ENCODE measurements at places on chromosomes 7 and 10.
A peak's percentile ranks its signal among the peaks of the same experiment; 100 is the strongest.

GRCh38 chr7:107694386-107694785 lies 33.8 kb downstream of the SLC26A4 start:
- DNase-seq: peak; percentile 12

DNA sequence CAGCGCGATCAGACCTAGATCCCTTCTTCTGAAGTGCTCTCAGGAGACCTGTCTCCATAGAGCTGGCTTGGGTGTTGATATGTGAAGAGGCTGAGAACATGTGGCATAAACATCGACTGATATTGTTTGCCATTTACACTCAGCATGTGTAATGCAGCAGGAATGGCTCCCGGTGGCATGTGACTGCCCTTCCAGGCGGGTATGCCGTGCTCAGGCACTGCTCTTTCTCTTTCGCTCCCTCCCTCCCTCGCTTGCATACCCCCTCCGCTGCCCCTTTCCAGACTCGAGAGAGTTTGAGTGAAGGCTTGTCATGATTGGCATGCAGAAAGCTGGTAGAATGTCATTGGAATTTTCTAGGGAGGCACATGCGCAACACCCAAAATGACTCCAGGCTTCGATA lies 107.3 kb upstream of the PDCD4 start:
- DNase-seq: no peak

GRCh38 chr7:108109221-108109908 lies 20.8 kb downstream of the LAMB4 start:
- peak; percentile 6 for DNase-seq

- DNase-seq: no peak
These were observed 237.7 kb upstream of the TMEM72 start for GRCh38 chr10:44673245-44673983.

- no peak for DNase-seq
These were observed 96.4 kb downstream of the SLIT1 start for GRCh38 chr10:97089209-97089870.

DNA sequence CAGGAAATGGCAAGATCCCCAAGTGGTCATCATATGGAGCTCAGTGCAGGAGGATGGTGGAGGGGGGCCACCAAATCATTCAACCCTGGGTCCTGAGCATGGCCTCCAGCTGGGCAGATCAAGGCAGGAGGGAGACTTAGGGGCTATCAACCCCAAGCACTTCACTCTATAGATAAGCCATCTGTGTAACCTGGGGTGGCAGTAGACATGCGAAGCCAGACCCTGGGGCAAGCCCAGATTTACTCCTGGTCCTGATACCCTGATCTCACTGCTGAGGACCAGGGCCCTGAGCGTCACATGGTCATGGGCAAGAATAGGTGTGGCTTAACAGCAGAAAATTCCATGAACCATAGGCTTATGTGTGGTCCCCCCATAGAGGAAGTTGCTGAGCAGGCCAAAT lies 173.0 kb upstream of the ADCY1 start:
- DNase-seq: no peak

DNA sequence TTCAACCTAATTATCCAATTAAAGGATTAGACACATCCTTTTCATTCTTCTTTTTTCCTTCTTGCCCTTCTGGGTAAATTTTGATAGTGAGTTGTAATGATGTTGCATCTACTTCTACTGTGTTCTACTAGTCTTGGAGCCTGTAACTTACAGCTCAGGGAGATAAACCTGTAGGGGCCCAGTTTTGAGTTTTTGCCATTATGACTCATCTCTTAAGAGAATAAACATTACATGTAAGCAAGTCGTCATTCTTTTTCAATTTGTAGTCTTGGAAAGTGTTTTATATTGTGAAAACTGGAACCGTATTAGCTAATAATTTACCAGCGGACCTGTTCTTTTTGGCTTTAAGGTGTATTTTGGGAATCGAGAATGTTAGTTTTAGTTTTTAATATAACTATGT lies 89.7 kb upstream of the RPA3 start:
- DNase-seq: no peak

GRCh38 chr7:155799514-155799913 lies 12.7 kb downstream of the SHH start:
- no peak for DNase-seq

- DNase-seq: no peak
These were observed 51.1 kb upstream of the GJD4 start for GRCh38 chr10:35554036-35554435.

GRCh38 chr10:86413046-86413728 lies 46.6 kb upstream of the GRID1 start:
- DNase-seq: peak; percentile 43

- no peak for DNase-seq
These were observed 43.1 kb upstream of the ST8SIA6 start for GRCh38 chr10:17497446-17498030.

GRCh38 chr7:142506601-142507000 lies 242.7 kb upstream of the PRSS1 start:
- no peak for DNase-seq

DNA sequence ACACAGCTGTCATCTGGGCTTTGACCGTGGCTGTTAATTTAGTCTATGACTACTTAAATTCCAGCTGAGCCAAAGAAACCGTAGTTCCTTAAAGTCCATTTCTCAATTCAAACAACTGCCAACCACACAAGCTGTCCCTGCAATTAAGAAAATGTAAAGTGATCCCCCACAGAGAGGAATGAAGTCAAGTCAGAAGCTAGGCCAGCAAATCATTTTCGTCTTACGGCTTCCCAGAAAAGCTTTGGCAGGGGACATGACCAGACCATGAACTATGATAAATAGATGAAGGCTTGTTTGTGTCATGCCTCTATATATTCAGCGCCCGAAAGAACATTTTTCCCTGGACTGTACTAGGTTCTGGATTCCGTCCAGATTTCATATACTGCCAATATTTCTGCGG lies 54.6 kb downstream of the HACD1 start:
- peak; percentile 6 for DNase-seq

DNA sequence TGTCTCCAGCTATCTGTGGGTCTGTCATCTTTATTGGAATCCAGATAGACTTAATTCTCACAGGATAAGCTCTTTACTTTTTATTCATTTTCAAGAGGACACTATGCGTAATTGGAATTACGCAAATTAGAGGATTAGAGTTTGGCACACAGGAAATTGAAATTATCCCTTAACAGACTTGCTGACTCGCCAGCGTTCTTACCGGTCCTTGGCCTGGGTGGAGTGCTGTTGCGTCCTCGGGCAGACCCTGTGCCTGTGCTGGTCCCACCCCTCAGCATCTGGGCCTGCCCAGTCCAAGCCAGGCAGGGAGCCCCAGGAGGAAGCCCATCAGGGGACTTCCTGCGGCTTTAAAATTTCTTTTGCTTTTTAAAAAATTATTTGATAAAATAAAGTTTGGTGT lies 101.8 kb downstream of the MKI67 start:
- DNase-seq: no peak

DNA sequence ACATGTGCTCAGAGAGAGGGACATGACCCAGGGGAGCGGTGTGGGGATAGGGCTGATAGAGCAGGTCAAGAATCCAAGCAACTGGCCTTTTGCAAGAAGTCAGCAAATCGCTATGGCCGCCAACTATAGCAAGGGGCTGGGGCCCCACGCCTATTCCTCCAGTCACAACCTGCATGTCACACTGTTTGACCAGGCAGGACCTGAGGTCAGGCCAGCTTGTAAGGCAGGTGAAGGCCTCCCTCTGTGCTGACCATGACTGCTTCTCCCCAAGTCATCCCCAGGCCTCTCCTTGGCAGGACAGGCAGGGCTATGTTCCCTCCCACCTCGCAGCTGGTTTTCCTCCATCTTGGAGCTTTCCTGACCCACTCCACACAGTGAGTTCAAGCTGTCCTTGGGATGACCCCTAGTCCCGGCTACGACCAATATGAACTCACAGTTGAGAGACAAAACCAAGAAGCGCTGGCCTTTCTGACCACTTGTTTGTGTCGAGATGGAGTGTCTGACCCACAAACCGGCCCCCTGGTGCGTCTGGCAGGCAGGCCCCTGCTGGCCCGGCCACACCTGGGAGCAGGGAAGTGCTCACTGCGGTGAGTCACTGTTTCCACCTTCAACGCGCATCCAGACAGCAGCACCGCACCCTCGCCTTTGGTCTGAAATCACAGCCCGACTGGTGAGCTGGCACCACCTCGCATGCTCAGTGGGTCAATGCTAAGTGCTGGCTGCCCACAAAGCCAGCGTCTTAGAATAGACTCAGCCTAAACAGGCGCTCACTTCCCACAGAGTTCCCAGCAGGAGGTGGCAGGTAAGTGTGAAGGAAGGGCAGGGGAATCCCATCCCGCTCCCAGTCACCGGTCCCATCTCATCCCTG lies 81.4 kb downstream of the VWA2 start:
- no peak for DNase-seq

- no peak for DNase-seq
These were observed 126.1 kb upstream of the AGR3 start for GRCh38 chr7:17007841-17008240.

DNA sequence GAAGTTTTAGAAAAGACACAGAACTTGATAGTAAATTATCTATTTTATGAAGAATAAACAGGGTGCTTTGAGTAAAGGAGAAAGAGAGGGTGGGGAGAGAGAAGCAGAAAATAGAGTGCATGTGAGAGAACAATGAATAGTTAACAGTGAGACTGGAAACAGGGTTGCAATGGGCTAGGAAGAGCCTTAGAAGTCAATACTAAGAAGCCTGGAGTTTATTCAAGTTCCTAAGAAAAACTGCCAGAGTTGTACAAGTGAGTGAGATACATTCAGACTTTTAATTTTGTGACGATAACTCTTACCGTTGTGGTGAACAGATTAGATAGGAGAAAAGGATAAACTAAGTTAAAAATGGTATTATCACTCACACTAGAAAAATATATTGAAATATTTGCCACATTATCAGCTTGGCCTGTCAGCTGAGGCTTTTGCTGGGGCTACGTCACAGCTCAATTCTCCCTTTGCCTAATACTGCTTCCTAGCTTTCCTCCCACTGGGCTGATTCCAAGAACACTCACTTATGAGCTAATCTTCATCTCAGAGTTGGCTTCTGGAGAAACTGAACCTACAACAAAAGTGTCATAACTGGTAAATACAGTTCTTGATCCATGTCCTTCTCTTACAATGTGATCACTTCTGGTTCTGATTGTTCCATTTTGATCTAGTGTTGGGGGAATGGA lies 92.7 kb downstream of the SEMA3D start:
- no peak for DNase-seq

DNA sequence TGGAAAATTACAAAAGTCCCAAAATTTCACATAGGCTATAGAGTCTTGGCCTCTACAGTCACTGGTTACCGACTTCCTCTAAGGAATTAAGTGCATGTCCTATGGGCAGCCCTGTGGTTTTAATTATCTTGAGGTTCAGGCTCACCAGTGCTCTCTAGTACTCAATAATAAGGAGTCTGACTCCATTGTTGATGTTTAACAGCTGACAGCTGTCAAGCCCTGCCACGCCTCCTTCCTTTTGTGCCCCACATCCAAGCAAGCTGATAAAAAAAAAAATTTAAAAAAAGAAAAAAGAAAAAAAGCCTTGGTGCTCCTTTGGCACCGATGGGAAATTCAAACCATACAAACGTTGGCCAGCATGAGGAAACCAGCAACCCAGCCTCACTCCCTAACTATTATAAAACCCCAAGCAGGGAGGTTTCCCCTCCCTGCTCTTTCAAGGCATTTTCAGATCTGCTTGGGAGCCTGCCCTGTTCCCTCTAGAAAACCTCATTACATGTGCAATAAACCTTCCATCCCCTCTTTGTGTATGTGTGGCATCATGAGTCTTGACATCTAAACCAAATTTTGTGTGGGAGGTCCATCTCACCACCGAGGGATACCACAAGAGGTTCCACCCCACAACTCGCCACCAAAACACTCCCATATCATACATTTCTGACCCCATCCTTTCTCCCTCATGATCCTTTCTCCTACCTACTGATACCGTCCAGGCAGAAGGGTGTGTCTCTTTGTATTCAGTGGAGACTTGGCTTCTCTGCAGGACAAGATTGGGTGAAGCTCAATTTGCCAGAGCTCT lies 70.9 kb upstream of the CCDC71L start:
- DNase-seq: no peak

DNA sequence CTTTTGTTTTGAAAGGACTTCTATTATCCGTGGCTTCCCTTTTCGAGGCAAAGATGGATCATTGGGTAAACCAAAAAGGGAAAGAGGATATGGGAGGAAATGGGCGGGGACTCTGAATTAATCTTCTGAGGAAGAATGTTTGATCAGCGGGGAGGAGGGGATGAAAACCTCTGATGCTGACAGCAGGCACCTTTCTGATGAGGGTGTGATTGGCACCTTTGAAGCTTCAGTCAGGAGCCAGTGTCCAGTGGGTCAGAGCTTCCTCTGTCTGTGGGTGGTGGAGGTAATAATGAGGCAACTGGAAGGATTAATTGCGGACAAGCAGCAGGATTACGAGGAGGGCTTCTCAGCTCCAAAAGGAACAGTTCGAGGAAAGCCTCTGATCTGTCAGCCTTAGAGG lies 877.6 kb downstream of the LRMDA start:
- DNase-seq: no peak

DNA sequence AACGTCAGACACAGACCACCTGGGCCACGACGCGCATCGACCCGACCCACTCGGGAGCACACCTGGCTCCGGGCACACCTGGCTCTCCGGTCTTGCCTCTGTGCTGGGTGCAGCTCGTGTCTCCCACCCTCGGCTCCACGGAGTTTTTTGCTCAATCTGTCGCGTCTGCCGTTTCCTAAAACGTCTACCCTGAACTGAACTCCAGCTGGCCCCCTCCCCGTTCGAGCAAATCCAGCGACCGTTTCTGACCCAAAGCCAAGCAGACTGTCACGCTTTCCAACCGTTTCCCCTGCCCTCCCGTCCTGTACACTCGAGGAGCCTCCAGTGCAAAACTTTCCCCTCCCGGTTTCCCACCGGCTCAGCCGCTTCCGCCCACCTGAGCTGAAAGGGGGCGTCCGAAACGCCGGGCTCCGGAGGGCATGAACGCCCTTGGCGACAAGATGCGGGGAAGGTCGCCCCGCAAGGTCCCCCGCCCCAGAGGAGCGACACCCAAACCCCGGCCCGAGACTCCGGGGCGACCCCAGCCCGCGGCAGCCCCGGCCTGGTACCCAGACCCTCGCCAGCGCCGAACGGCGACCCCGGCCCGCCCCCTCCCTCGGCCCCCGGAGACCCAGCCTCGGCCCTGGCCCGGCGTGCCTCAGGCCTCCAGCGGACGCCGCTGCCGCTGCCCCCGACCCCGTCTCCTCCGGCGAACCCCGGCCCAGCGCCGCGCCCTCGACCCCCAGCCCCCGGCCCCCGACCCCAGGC lies 557 bp downstream of the CYTH3 start:
- DNase-seq: no peak

DNA sequence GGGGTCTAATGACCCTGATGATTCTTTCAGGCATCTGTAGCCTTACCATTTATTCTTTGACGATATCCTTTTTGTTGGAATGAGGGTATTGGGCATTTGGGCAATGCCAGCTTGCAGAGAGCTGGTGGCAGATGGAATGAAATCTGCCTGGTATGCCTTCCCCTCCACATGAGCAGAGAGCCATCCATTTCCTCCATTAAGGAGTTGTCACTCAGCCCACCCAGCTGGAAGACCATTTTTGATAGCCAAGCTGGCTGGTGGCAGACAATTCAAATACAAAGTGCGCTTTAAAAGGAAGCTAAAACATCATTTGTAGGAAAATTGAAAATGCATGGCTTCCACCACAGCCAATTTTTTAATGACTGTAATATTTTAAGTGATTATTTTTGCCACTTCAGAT lies 240.1 kb upstream of the SLC26A5 start:
- DNase-seq: no peak

GRCh38 chr10:73117976-73118743 lies 7.9 kb downstream of the NUDT13 start:
- peak; percentile 25 for DNase-seq
